ENCODE measurements at places on chromosomes 7 and 10.

GRCh38 chr10:8588135-8588534 lies 533.6 kb downstream of the GATA3 start:
- no peak for DNase-seq

DNA sequence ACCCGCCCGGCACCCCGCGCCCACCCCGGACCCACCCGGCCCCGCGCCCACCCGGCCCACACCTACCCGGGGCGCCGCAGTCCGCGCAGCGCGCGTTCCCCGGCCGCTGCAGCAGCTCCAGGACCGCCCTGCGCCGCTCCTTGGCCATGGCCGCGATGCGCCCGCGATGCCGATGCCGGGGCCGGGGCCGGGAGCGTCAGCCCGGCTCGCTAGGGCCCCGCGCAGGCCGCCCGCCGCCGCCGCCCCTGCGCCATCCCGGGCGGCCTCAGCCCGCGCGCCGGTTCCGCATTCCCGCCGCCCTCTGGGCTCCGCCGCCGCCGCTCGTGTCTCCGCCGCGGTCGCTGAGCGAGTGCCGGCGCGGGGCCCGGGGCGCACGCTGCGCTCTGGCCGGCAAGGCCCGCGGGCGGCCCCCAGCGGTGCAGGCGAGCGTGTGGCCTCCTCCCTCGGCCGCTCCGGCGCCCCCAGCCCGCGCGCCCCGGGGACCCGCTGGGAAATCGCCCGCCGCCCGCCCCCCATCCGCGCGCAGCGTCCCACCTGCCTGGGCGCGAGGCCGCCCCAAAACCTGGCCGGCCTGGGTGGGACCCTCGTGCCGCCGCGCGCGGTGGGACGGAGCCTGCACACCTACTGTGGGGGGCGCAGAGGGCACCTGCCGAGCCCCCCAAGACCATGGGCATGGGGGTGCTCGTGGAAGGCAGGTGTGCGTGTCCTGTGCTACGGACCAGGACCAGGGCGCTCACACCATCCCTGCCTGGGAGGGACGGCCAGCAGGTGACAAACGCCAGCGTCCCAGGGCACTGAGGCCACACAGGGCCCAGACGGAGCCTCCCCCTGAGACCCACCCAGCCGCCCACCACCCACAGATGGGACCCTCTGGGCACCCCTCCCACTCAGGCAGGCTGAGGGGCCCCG lies at the start of gene ADAP1:
Gene ADAP1, minus strand, starts transcription at position 351 of the 909 bp plus-strand sequence. Its CDS starts 203 bp downstream, at position 148.
- peak; percentile 29 for DNase-seq

DNA sequence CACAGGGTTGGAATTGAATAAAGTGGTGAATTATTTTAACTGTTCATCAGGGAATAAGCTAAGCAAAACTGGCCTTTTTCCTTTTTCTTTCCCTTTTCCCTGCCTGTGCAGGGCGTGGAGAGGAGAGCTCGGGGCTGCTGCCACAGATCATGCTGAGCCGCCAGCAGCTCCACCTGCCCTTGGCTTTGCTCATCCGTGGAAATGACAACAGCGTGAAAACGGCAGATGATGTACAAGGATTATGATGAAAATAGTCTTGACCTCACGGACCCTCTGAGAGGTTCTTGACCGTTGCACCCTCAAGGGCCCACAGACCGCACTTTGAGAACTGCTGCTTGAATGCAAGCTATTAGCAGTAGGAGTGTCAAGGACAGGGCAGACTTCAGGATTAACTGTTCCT lies 10.6 kb downstream of the PPP2R2D start:
- DNase-seq = no peak

DNA sequence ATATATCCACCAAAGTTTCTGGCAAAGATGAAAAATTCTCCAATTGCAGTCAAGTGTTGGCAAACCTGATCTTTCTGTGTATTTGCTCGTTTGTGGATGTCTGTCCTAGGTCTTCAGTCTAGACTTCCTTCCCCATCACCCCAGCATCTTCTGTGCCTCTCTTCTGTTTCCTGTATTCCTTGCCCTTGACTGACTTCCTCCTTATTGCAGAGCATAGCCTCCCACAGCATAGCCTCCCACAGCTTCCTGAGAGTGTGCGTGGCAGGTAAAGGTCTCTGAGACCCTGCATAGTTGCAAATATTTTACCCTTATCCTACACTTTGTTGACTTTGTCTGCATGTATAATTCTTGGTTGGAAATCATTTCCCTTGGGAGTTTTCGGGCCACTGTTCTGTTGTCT lies 18.4 kb downstream of the SLC18A2 start:
- DNase-seq = no peak

- DNase-seq = no peak
Measured at GRCh38 chr10:116868722-116869121, 19.4 kb downstream of the ENO4 start.

- DNase-seq = no peak
Measured at GRCh38 chr10:97031459-97031858, 154.3 kb downstream of the SLIT1 start.

- no peak for DNase-seq
Measured at GRCh38 chr7:48481235-48481634, 310.0 kb downstream of the ABCA13 start.

DNA sequence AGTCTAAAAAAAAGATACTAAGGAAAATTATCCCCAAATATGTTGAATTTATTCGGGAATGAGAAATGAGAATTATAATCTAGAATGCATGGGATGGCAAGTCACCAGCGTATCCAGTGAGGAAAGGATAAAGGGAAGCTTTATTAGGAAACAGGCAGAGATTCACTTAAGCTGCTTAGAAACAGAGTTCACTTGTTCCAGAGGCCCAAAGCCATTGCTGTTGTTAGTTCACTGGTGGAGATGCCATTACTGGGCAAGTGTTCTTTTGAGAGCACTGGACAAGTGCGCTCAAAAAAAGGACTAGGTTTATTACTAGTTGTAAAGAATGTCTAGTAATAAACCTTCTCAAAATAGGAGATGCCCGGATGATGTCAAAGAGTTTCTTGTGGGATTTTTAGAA lies 51.2 kb downstream of the MICU1 start:
- no peak for DNase-seq

DNA sequence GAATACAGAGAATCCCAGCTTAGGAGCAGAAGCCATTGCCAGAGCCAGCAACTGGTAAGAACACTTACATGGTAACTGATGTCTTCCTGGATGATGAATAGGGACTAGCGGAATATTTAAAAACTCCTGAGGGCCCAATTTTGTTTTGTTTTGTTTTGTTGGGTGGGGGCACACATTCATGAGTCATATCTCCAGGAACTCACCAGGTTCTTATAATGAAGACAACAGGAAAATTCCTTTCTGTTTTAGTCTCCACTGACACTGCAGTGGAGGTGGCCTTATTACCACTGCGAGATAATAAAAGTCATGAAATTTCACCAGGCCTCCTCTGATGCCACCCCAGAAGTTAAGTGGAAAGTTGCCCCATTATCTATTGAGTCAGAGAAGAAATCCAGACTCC lies 6.6 kb upstream of the CUZD1 start:
- no peak for DNase-seq

- DNase-seq = no peak
Measured at GRCh38 chr7:55120501-55121198, 101.8 kb downstream of the EGFR start.

DNA sequence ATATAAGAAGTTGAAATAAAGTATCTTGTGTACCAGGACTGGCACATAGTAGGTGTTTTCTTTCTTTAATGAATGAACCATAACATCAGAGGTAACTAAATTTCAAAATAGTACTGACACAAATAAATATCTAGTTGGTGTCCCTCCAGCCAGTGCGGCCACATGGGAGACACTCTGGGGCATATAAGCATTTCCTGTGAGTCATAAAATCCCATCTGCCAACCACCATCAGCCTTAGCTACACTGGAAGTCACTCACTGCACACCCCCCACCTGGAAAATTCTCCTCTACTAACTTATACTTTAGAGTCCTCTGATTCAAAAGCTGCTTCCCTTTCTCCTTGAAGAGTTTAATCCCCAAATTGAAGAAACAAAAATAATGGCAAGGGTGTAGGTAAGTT lies 32.5 kb downstream of the DYDC1 start:
- DNase-seq = no peak

GRCh38 chr10:119237722-119238436 lies 30.5 kb downstream of the GRK5 start:
- DNase-seq = no peak

DNA sequence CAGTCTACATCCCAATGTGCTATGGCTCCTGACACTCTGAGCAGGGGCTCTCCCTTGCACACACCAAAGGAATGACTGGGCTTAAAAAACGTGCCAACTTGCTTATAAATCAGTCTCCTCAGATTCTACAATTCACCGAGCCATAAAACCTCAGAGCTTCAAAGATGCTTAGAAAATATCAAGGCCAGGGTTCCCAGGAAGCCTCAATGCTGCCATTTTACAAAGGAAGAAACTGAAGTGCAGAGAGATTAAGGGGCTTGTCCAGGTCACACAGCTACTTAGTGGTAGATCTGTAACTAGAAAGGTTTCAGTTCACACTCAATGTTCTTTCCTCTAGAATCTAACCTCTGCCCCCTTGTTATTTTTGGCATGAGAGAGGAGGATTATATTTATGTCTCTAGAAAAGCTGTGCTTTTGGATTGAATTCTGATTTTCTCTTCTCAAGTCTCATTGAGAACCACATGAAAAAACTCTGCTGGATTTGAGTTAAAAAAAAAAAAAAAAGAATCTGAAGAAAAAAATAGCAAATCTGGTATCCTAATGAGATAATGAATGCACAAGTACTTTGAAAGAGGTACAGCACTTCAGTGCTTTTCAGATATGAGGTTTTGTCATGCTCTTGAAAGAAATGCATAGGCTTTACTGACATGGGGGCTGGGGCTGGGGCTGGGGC lies 22.3 kb upstream of the TSPAN33 start:
- DNase-seq = no peak

GRCh38 chr10:91206427-91206826 lies 14.0 kb upstream of the PCGF5 start:
- no peak for DNase-seq

- no peak for DNase-seq
Measured at GRCh38 chr7:85074992-85075391, 111.9 kb downstream of the SEMA3D start.

- no peak for DNase-seq
Measured at GRCh38 chr7:150952331-150953050, 25.6 kb downstream of the KCNH2 start.

GRCh38 chr7:69412331-69413146 lies 185.7 kb upstream of the AUTS2 start:
- DNase-seq = no peak

- DNase-seq = no peak
Measured at GRCh38 chr7:108136191-108136688, 6.1 kb upstream of the LAMB4 start.

- no peak for DNase-seq
Measured at GRCh38 chr7:100568896-100569844, 4.5 kb downstream of the SAP25 start.

- no peak for DNase-seq
Measured at GRCh38 chr7:139328375-139328774, 12.8 kb upstream of the FMC1 start.

- no peak for DNase-seq
Measured at GRCh38 chr7:118583641-118584040, 359.1 kb downstream of the ANKRD7 start.

DNA sequence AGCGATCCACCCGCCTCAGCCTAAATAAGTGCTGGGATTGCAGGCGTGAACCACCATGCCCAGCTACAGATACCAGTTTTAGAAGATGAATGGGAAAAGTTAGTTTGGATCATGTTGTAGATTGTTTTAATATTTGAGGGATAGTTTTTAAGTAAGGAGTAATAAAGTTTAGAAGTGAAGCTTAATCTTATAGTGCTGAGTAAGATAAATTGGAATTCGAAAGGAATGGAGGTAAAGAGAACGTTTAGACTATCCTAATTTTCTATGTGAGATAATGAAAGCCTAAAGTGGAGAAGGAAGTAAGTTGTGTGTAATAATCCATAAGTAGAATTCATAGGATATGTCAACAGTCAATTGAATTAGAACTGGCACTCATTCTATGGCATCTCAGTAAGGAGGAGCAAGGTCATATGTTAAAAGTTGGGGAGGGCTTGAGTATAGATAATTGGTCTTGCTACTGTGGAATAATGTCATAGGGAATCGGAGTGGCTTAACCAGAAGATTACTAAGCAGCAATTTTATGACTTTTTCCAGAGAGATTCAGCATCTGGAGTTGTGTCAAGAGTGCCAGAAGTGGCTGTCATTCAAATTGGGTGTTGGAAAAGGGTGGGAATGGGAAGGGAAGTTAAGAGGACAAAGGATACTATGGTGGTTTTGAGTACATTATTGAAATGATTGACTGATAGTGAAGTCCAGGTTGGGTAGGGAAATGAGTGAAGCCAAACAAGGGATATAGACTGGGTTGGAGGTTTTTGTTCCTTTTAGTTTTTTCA lies 12.1 kb downstream of the TAX1BP1 start:
- DNase-seq = no peak

DNA sequence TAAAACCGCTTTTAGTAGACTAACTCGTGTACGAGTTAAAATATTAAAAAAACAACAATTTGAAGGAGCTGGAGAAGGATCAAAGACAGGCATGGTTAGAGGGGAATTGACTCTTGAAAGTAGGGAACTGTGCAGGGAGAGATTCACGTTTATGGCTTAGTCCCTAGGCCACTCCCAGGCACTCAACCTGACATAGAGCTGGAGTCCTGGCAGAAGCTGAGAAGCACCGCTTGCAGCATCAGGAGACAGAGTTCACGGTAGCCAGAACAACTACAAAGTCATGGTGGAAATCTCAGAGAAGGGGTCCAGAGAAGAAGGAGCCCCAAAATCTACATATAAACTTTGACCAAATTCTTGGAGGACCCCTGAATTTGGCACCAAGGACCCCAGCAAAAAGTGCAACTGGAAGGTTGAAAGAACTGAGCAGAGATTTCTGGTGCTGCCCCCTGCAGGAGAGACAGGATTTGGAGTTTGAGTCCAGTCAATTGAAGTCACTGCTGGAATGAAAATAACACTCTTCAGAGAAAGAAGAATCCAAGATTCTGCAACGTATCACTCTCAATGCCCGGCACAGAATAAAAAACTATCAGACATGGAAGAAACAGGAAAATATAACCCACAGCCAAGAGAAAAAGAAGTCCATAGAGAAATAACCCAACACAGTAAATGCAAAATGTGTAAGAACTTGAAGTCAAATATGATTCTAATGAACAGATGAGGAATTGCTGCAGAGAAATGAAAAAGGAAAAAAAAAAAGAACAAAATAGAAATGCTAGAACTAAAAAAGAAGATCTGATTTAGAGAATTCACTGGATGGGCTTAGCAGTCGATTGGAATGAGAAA lies 493.3 kb upstream of the PODXL start:
- no peak for DNase-seq

- DNase-seq = no peak
Measured at GRCh38 chr7:156493942-156494341, 146.6 kb upstream of the RNF32 start.

GRCh38 chr10:79027147-79028055 lies 41.4 kb upstream of the ZMIZ1 start:
- peak; percentile 19 for DNase-seq

DNA sequence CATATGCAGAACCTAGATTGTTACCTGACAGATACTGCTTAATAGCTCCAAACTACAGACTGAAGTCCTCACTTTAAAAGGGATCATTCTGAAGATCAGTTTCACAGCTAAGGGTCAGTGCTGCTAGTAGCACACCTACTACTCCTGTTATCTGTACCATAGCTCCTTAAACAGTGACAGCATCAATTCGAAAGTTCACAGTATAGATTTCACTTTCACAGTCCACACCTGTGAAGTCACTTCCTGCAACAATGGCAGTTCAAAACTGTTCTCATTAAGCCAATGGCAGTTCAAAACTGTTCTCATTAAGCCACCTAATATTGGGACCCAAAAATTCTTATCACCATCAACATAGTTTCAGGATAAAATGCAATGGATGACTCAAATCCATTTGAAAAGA lies 10.7 kb upstream of the FHIP2A start:
- no peak for DNase-seq

GRCh38 chr10:133123050-133123745 lies 35.5 kb downstream of the ADGRA1 start:
- DNase-seq = no peak
